Activated T-helper 1 cell treated with Interleukin-2 at 50 U/mL for 16 hours (primary cell): ENCODE measurements at places on chromosomes 11 and 22.

DNA sequence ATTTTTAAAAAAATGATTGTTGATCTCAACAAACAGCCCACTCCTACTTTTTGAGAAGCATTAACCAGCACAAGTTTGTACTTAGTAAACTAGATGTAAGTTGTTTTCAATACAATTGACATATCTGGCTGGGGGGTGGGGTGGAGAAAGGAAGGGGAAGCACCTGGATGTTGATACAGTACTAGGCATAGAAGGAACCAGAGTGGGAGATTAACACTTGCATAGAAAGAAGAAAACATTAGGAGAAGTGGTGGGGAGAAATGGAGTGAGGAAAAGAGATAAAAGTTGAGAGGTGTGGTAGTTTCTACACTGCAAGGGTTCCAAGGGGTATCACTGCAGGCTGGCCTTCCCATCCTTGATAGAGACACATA lies 10.6 kb upstream of the GAB2 start:
- no peak for DNase-seq

GRCh38 chr11:42237701-42238235 lies 778.3 kb upstream of the LRRC4C start:
- no peak for DNase-seq

DNA sequence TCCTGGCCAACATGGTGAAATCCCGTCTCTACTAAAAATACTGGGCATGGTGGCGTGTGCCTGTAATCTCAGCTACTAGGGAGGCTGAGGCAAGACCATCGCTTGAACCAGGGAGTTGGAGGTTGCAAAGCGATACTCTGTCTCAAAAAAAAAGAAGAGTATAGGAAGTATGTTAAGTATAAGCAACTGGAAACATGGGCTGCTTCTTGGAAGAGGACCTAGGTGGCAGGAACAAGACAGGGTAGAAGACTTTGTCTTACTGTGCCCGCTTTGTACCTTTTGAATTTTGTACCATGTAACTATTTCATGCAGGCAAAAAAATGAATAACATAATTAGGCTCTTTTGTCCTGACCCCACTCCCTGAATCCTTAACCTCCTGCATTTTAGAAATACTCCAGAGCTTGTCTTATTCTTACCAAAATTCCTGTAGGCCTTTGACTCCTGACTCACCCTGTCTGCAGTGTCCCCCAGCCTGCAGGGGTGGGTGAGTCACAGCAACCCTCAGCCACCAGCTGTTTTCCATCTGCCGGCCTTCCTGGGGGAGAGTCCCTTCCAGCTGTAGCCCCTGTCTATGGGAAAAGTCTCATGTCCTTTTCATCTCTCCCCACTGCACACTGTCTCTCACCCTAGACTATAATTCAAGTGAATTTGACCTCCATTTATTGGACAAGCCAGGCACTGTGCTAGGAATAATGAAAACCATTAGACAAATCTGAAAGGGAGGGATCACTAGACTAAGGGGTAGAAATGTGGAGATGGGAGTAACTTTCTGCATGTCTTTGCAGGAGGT lies 41.8 kb downstream of the TXN2 start:
- DNase-seq = no peak

GRCh38 chr11:79236541-79236971 lies 204.3 kb downstream of the TENM4 start:
- DNase-seq = no peak

DNA sequence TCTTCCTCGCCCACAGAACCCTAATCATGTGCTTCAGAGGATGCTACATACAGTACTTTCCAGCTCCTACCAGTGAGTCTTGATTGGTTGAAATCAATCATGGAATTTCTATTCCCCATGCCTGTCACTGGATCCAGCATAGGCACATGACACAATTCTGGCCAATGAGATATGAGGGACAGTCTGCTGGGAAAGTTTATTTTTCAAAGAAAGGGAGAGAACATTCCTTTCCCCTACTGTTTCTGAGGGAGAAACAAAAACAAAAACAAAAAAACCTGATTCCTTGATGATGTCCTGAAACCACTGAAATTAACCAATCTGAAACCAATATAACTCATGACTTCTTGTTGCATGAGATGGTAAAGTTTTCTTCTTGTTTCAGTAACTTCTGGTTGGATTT lies 3.3 kb upstream of the RCN1 start:
- DNase-seq = no peak

- no peak for DNase-seq
Observed at GRCh38 chr22:44247346-44247745, 65.4 kb downstream of the SHISAL1 start.

GRCh38 chr11:71281204-71281603 lies 28.8 kb upstream of the SHANK2 start:
- no peak for DNase-seq

DNA sequence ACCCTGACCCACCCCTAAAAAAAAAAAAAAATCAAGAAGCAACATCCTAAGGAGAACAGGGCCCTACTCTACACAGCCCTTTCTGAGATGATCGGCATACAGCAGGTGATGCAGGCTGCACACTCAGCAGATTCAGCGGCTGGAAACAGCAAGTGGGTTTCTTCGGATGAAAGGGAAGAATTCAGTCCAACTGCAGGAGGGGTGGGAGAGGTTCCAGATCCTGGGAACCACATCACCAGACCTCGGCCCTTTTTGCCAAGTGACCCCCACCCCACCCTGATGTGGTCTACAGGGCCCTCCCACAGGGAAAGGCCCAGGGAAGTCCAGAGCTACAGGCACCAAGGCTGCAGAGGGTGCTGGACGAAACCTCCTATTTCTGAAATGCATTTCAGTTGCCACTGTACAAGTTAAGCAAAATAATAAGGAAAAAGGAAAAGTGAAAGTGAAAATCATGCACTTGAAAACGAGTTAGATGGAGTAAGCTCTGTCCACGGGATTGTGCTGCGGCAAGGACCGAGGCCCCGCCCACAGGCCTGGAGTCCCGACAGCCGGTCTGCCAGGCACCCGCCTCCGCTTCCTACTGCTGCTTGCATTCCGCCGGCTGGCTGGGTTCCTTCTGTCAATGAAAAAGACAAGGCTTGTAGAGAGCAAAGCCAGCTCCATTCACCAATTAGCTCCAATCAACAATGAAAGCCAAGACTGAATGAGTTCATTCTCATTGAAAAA lies 16.0 kb upstream of the PHLDA2 start:
- DNase-seq = no peak

DNA sequence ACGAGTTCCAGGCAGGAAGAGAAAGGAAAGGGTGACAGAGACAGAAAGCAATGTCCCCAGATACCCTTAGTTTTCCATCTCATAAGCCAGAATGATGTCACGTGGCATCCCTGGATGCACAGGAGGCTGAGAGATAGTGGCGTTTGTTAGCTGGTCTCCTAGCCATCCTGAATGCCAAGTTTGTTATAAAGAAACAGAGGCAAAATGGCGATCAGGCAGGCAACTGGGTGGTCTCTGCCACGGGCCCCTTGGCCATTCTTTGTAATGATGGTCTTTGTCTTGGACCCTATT lies 5.3 kb downstream of the SMIM38 start:
- DNase-seq = no peak

DNA sequence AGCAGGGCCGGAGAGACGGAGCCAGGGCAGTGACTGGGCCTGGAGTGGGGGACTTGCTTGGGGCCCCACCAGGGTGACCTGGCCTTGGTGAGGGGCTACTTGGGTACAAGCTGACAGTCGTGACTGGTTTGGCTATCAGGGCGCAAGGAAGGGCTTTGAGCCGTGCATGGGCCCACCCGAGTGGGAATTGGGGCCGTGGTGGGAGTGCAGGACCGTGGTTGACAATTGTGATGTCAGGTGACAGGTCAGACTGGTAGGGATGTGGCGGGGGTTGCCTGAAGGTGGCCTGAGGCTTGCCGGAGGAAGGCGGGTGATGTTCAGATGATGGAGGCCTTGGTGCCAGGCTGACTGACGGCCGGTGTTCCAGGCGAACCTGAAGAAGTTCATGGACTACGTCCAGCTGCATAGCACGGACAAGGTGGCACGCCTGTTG lies 5.6 kb downstream of the SHANK3 start:
- no peak for DNase-seq

- no peak for DNase-seq
Observed at GRCh38 chr11:120694726-120695125, 183.2 kb downstream of the GRIK4 start.
